ENCODE measurements at places on chromosomes 13 and 19. TPM values are rescaled to one million over a fixed set of nuclear protein-coding genes. Genes with fewer than 3 reads are reported as not detected.

ATP4B gene
- 0.41 TPM for total RNA-seq

EFNB2 gene
- 57.2 TPM for total RNA-seq

MYO16 gene
- total RNA-seq, result 4.7 TPM

TMEM145 gene
- total RNA-seq, result 0.99 TPM

FOXA3 gene
- total RNA-seq, result 1.3 TPM

ZNRF4 gene
- total RNA-seq, result not detected

ADGRE2 gene
- 1.3 TPM for total RNA-seq

FFAR3 gene
- 0.76 TPM for total RNA-seq

LNX2 gene
- 11.6 TPM for total RNA-seq

IGFL3 gene
- not detected for total RNA-seq

HS6ST3 gene
- 3.6 TPM for total RNA-seq

THSD1 gene
- 10.6 TPM for total RNA-seq

LRRC63 gene
- total RNA-seq, result 0.12 TPM

MCF2L gene
- 40.5 TPM for total RNA-seq

CCDC124 gene
- total RNA-seq, result 26.9 TPM

CD33 gene
- 3.9 TPM for total RNA-seq

ZNF350 gene
- 12.6 TPM for total RNA-seq

TRPC4 gene
- total RNA-seq, result 5.0 TPM

C19orf73 gene
- total RNA-seq, result not detected

ZNF418 gene
- 12.8 TPM for total RNA-seq

MAMSTR gene
- 8.9 TPM for total RNA-seq

C1QTNF9B gene
- total RNA-seq, result not detected

CEACAM6 gene
- total RNA-seq, result 1.1 TPM

ZNF865 gene
- 10.3 TPM for total RNA-seq

DKKL1 gene
- total RNA-seq, result 1.5 TPM

FFAR1 gene
- 0.23 TPM for total RNA-seq

KIR3DL2 gene
- not detected for total RNA-seq

EXOSC5 gene
- total RNA-seq, result 14.5 TPM

NOP53 gene
- 144 TPM for total RNA-seq

NLRP5 gene
- not detected for total RNA-seq

CPB2 gene
- not detected for total RNA-seq

VSIG10L gene
- total RNA-seq, result 1.5 TPM

ZNF443 gene
- total RNA-seq, result 8.6 TPM

TMEM59L gene
- total RNA-seq, result 5.4 TPM
